Kidney epithelial cell (primary cell): ENCODE measurements at places on chromosomes 1 and 21. TPM values are rescaled to one million over a fixed set of nuclear protein-coding genes. Genes with fewer than 3 reads are reported as not detected.

GRCh38 chr1:77781683-77782082, 2.2 kb downstream of the MIGA1 start:
- DNase-seq = no peak

- DNase-seq = no peak
Observed at GRCh38 chr1:184187097-184187496, 135.6 kb downstream of the TSEN15 start.

GRCh38 chr1:234772345-234773147, 162.6 kb upstream of the IRF2BP2 start:
- peak; percentile 99 for DNase-seq

DNA sequence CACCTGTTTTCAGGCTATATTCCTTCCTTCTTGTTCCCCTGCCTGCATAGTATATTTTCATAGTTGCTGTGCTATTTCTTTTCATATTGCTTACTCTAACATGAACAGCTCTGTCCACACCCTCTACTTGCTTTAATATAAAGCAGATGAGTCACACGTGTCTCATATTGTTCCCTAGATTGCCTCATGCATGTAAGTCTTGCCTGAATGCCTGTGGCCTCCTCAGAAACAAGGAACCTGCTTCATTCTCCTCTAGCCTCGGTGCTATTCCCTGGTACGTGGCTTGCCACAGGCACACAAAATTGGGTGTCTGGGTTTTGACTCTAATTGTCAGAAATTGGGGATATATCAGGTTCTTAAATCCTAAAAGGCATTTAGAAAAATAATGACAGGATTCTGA, 16.5 kb upstream of the PKP1 start:
- DNase-seq = peak; percentile 87

Gene SLC35D1
- 6.9 and 8.1 TPM in 2 replicates for total RNA-seq
